GM12865 (cell line): ENCODE measurements at places on chromosomes 6 and 20.

- peak; percentile 11 for DNase-seq
Measured at GRCh38 chr6:132816660-132817059, 2.3 kb downstream of the RPS12 start.

- peak; percentile 59 for DNase-seq
Measured at GRCh38 chr6:38354905-38355304, 284.8 kb downstream of the BTBD9 start.

DNA sequence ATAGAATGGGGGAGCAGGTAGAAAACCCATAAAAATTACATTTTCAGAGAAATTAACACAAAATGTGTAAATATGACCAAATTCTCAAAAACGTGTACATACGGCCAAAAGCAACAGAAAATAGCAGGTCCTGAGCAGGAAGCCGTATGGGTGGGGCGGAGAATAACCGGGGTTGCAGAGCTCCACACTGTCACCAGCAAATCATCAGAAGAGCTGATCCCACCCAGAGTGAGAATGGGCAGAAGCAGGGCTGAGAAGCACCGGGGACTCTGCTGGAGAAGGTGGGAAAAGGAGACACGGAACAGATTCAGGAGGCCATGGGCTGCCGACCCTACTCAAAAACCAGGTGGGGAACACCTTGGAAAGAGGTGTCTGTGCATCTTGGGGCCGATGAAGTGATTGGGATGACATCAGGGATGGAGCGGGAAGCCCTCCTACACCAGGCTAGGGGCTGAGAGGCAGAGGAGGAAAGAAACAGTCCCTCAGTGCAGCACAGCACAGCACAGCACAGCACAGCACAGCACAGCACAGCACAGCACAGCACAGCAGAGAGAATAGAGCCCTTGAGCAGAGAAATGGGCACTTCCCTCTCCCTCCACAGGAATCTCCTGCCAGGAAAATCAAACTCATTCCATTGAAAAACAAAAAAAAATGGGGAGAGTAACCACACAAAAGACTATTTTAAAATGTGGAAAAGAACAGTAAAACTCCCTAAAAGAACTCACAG, 22.3 kb downstream of the STX7 start:
- peak; percentile 68 for DNase-seq

GRCh38 chr6:166683477-166683876, 56.4 kb upstream of the RPS6KA2 start:
- DNase-seq = no peak

DNA sequence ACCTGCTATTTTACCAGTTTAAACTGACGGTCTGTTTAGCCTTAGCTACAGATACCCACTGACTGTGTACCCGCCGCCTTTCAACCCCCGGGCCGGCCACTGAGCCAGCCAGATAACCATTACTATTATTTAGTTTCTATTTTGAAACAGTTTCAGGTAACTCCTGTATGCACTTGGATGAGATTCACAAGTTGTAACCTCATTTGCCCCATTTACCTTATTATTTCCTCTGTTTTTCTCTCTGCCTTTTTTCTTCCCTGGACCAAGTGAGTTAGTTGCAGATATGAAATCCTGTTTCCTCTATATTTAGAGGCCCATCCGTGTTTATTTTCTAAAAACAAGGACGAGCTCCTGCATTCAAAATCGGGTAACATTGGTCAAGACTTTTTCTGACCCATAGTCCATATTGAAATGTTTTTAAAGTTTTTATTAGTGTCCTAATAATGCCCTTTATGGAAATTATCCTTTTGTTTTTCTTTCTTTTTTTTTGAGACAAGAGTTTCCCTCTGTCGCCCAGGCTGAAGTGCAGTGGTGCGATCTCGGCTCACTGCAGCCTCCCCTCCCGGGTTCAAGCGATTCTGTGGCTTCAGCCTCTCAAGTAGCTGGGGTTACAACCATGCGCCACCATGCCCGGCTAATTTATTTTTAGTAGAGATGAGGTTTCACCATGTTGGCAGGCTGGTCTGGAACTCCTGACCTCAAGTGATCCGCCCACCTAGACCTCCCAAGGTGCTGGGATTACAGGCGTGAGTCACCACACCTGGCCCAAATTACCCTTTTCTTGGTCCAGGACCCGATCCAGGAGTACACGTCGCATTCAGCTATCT, 767 bp downstream of the AP5S1 start:
- no peak for DNase-seq

DNA sequence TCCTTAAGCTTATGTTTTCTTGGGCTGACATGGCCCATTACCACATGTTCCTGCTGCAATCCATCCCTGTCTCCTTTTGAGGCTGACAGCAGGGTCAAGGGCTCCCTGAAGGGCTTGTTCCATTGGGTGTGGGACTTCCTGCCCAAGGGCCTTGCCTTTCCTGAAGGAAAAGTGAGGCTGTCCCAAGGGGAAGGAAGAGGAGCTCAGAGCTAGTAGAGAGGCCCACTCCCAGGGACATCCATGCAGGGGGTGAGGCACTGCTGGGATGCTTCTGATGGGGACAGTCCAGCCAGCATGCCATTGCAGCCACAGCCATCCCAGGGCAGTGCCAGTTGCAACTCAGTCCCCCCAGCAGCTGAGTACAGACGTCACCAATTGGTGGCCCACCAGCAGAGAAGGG, 138.4 kb upstream of the FOXA2 start:
- DNase-seq = no peak
